ENCODE measurements at places on chromosomes 1 and 21.

DNA sequence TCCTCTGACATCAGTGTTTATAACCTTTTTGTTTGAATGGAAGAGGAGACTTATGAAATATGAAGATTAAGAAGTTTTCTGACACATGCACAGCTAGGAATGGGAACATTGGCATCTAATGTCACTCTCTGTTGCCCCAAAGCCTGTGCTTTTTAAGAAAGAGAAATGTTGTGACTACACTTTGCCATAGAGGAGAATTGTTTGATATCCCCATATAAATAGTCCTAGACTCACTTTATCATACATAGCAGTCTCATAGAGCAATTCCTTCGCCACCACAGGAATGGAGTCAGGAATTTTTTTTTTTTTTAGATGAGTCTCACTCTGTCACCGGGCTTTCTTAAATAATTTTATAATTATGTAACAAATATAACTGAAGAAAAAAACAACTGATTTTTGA, 1.5 kb downstream of the KRTAP21-3 start:
- no peak for DNase-seq
- H3K27me3 ChIP-seq = no peaks in the 10 kb centered on the region
- H3K36me3 ChIP-seq = no peaks in the 10 kb centered on the region
- no peak overlapping the region for H3K4me3 ChIP-seq

DNA sequence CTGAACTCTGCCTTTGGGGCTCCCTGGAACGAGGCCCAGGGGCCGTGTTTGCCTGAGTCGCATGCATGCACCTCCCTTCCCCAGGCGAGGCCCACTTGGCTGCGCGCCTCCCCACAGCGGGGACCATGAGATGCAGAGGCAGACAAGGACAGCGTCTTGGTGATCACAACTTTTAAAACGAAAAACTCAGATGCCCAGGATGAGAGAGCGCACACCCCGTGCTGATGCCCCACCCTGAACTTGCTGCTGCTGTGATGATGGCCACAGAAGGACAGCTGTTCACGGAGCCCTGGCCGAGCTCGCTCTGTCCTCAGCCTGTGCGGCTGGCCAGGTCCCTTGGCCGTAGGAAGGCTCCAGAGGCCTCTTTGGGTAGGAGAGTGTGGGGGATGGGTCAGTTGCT, 11.4 kb upstream of the PRMT2 start:
- DNase-seq = no peak
- no peaks in the 10 kb centered on the region for H3K36me3 ChIP-seq
- no peak overlapping the region for H3K27ac ChIP-seq
- H3K27me3 ChIP-seq = no peaks in the 10 kb centered on the region
- no peak overlapping the region for H3K4me3 ChIP-seq

DNA sequence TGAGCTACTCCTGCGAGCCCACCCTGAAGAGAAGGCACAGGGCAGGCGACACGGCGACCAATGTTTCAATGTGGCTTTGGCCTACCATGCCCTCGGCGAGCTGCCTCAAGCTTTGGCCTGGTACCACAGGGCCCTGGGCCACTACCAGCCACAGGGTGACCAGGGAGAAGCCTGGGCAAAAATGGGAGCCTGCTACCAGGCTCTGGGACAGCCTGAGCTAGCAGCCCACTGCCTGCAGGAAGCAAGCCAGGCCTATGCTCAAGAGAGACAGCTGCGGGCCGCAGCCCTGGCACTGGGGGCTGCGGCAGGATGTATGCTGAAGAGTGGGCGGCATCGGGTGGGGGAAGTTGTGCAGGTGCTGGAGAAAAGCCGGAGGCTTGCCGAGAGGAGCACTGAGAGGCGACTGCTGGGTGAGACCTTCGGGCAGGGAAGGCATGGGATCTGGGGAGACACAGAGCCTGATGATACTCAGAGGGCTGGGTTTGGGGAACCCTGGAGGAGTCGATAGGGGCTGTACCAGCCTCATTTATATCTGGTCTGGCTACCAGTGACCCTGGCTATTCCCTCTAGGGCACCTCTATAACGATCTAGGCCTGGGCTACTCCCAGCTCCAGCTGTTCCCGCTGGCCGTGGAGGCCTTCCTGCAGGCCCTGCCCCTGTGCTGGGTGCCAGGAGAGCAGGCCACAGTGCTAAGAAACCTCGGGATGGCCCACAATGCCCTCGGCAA, 2.3 kb downstream of the TTC24 start:
- H3K27ac ChIP-seq = no peak overlapping the region
- no peaks in the 10 kb centered on the region for H3K4me1 ChIP-seq
- H3K27me3 ChIP-seq = peaks cover 4% of the 10 kb centered on the region
- DNase-seq = no peak

DNA sequence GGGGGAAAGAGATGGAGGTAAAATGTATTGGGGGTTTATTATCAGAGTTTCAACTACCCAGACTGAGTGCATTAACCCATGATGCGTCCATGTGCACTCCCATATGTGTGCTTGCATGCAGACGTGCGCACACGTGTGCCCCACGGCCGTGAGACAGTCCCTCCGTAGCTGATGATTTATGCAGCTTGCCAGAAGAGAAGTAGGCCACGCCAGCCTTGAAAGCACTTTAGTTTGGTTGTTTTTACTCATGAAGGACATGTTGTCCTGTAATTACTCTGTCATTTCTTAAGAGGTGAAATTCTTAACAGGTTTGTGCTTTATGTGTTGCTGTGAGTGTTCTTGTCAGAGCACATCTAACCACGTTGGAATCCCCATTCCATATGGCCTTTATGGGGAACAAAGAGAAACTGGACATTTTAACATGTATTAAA, 467.8 kb downstream of the LMO4 start:
- peaks cover 3% of the 10 kb centered on the region for H3K4me1 ChIP-seq
- no peaks in the 10 kb centered on the region for H3K27me3 ChIP-seq
- DNase-seq = no peak
- no peaks in the 10 kb centered on the region for H3K36me3 ChIP-seq

DNA sequence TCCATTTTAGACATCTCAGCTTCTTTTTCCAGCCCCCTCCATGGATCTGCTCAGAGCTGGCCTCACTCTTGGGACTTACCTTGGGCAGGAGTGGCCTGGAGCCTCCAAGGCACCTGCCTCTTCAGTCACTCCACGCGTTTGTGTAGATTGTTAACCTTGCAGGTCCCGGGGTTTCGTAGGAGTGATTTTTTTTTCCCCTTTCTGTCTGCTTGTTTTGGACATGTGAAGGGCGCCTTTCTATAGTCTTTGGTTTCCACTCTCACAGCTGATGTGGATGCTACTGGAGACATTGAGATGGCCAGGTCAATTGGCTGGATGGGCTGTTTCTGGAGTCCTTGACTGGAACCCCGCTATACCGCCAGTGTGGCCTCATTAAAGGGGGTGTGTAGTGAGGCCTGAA, 2.0 kb upstream of the SDHB start:
- H3K36me3 ChIP-seq = no peaks in the 10 kb centered on the region
- no peak for DNase-seq
- H3K27me3 ChIP-seq = peaks cover 2% of the 10 kb centered on the region
- H3K4me3 ChIP-seq = no peak overlapping the region
- H3K27ac ChIP-seq = no peak overlapping the region

GRCh38 chr21:26465916-26466315, 107.2 kb downstream of the CYYR1 start:
- no peaks in the 10 kb centered on the region for H3K4me1 ChIP-seq
- H3K27me3 ChIP-seq = peaks cover 2% of the 10 kb centered on the region
- no peak for DNase-seq
- no peak overlapping the region for H3K27ac ChIP-seq
- no peaks in the 10 kb centered on the region for H3K36me3 ChIP-seq
- no peak overlapping the region for H3K4me3 ChIP-seq

- H3K4me3 ChIP-seq = no peak overlapping the region
- H3K27ac ChIP-seq = no peak overlapping the region
- no peaks in the 10 kb centered on the region for H3K36me3 ChIP-seq
- H3K27me3 ChIP-seq = peaks cover 17% of the 10 kb centered on the region
Observed at GRCh38 chr1:207666342-207666741, 21.4 kb downstream of the CR1L start.

- no peaks in the 10 kb centered on the region for H3K27me3 ChIP-seq
- no peak for DNase-seq
- H3K4me3 ChIP-seq = no peak overlapping the region
- no peaks in the 10 kb centered on the region for H3K4me1 ChIP-seq
Observed at GRCh38 chr1:33682371-33682770, 181.5 kb upstream of the HMGB4 start.

- H3K4me1 ChIP-seq = no peaks in the 10 kb centered on the region
- no peak overlapping the region for H3K27ac ChIP-seq
- no peaks in the 10 kb centered on the region for H3K27me3 ChIP-seq
Observed at GRCh38 chr1:107251083-107251482, 110.2 kb downstream of the NTNG1 start.
